ENCODE measurements at places on chromosomes 7 and 10.

GRCh38 chr10:117131376-117132327 is 6.4 kb downstream of the VAX1 start:
- DNase-seq, result no peak

DNA sequence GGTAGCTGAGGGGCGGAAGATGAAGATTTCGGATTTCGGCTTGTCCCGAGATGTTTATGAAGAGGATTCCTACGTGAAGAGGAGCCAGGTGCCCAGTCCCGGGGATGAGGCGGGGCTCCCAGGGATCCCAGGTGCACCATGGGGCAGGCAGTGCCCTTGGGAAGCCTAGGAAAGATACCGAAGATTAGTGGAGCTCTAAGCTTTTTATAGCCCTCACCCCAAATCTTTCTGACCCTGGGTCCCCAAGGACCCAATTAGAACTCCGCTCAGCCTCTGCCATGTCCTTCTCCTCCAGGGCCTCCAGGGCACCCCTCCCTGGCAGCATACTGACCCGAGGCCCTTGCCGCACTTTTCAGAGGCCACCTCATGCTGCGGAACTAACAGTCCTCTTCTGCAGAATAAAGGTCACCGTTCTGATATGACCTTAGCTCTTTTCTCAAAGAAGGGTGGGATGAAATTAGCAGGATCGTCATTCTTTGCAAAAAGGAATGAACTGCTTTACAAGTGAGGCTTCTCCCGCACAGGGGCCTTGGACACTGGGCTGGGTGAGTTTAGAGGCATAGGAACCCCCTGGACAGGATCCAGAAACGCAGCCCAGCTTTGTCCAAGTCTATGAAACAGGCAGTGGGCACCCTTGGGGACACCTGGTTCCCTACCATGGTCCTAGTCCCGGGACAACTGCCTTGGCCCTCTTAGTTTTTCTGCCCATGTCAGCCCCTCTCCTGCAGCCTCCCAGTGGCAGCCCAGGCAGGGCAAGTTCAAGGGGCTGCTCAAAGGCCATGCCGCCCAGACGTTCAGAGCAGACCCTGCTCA is 17.9 kb upstream of the CSGALNACT2 start:
- no peak for DNase-seq

GRCh38 chr10:8054494-8055407 is at the start of gene GATA3:
GATA3 (plus strand) TSS chr10:8054688; CDS start chr10:8055656, 968 bp downstream.
- DNase-seq, result no peak

DNA sequence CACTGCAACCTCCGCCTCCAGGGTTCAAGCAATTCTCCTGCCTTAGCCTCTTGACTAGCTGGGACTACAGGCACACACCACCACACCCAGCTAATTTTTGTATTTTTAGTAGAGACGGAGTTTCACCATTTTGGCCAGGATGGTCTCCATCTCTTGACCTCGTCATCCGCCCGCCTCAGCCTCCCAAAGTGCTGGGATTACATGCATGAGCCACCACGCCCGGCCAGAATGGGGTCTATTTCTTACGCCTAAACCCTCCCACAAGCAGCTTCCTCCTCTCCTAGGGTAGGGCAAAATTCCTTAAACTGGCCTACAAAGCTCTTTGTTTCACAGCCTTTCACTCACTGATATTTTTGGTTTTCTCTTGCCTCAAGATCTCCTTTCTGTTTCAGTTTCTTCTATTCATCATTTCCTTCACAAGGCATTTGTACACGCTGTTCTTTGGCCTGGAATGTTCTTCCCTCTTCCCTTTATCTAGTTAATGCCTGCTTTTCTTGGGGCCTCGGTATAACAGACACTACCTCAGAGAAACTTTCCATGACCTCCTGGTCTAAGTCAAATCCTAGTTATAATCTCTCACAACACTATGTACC is 6.7 kb downstream of the CPEB3 start:
- no peak for DNase-seq

GRCh38 chr10:110967645-110968044 is 48.2 kb downstream of the SHOC2 start:
- no peak for DNase-seq

DNA sequence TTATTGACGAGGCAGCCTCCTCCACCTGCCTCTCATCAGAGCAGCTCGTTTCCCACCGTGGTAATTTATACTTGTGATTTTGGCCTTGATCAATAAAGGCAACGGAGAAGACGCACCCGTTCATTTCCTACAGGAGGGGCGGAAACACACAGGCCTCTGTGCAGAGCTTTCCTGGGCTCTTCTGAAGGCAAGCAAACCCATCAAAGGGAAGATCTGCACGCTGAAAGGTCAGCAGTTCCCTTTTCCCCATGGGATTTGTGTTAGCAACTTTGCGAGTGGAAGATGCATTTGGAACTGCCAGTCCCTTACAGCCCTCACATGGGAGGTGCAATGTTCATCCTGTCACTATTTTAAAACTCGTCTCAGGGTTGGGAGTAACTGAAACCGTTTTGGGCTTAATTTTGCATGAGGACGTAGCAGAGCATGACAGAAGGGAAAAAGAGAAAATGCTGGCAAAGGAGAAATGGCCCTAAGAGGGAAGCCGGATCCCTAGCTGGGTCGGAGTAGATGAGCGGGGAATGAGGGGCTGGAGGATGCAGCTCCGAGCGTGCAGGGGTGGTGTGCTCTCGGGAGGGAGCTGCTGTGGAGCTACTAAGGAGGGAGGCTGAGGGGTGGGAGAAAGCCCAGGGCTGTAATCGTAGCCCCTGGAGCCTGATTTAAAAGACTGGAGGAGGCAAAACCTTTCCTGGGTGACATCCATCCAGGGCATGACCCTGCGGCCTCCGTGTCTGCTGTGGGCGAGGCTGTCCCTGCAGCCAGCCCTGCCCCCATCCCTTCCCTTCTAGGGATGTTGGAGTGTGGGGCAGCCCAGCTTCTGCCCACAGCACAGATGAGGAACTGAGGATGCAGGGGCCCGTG is 111.1 kb upstream of the FAM20C start:
- no peak for DNase-seq

DNA sequence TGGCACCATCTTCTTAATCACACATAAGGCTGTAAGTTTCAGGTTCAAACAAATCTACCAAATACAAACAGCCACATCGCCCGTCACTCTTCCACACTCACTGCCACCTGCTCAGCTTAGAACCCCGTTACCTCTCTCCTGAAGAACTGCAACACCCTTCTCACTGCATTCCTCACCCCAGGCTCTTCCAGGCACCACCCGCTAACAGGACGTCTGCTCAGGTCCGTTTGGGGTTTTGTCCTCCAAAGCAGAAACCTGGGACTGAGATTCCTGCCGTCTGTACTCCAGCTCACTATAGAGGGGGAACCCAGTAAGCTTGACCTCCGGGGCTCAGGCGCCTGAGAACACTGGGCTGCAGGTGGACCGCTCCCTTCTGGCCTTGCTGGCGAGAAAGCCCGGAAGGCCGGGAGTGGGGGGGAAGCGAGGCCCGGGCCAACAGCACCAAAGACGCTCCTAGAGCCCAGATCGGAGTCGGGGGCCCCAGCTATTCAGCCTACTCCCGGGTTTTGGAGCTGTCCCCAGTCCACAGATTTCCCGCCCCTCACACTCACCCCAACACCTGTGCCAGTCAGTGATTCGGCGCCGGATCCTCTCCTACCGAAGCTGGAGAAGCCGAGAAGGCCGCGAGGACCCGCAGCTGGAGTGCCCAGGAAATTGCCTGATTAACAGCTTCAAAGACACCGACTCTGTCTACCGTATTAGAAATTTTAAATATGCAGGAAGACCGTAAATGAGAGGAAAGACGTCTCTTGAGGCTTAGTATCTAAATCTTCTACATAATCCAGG is at the start of gene AP3M1:
AP3M1 (minus strand) TSS at position 625 of the 786 bp plus-strand sequence. CDS start 12,449 bp downstream, outside the sequence.
- DNase-seq, result no peak

DNA sequence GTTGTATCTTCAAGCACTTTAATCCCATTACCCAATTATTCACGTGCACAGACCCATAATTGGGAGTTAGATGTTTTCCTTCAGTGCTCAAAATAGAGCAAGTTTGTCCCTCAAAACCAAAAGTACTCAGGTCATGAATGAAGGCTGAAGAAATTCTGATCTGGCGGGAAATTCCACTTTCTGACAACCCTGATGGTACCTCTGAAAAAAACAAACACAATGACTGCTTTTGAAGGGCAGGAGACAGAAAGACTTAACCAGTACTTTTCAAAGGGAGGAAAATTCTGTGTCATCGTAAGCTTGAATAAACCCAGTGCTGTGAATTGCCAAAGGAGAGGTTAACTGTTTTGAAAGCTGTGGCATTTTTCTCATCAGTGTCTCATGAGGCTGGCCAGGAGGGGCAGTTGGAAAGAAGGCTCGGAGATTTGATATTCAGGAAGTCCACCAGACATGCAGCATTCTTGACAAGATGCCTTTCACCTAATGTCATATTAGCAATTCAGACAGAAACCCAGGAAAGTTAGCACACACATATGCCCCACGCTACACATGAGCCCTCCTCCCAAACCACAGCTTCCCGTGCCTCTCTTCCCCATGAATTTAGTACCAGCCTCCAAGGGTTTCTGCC is 347.0 kb downstream of the KCNMA1 start:
- peak; percentile 91 for DNase-seq
